AG09319 (cell line): ENCODE measurements at places on chromosomes 3 and 15.

- no peak for DNase-seq
Observed at GRCh38 chr3:154247806-154248415, 76.4 kb downstream of the DHX36 start.

DNA sequence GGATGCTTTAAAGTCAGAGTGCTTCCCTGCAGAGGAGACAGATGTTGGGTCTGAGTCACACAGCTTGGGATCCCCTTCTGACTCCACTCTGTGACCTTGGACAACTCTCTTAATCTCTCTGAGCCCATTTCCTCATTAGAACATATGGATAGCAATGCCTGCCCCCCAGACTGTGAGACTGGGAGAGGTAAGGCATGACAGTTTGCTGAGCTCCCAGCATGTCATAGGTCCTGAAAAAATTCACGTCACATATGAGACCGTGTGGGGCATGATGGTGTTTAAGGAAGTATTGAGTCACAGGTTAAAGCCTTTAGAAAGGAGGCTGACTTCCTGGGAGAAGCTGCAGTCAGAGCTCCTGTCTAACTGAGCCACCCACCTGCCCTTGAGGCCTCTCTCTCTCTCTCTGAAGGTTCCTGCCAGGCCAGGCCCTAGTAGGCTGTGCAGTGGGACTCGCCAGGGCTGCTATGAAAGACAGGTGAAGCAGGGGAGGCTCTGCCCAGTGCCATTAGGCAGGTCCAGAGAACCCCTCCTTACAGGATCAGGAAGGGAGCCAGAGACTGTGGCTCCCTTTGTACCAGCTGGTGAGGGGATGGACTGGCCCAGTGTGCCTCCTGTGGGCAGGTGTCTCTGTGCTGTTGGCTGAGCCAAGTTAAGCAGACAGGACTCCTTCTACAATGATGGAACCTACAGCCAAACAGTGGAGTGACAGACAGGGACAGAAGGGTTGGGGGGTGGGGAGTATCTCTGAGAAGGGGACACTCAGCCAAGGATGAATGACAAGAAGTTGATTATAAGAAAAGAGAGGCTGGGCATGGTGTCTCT lies 19.5 kb upstream of the DOCK3 start:
- no peak for DNase-seq

GRCh38 chr15:57273402-57273801 lies 102.9 kb upstream of the CGNL1 start:
- no peak for DNase-seq

DNA sequence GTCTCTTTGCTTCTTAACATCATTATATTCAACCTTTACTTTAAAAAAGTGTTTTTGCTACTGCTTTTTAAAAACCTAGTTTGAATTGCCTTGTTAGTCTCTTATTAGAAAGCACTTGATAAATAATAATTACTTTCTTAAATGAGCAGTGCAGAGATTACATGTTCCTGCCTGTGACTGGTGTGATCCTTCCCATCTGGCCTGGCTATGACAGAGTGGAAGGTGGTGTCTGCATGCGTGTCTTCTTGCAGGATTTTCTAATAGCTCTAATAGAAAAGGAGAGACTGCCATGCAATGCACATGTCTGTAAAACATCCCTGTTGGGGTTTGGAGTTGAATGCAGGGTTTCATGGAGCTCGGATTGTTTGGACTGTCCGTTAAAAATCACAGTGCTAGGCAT lies 425.8 kb upstream of the TPM1 start:
- DNase-seq: no peak

DNA sequence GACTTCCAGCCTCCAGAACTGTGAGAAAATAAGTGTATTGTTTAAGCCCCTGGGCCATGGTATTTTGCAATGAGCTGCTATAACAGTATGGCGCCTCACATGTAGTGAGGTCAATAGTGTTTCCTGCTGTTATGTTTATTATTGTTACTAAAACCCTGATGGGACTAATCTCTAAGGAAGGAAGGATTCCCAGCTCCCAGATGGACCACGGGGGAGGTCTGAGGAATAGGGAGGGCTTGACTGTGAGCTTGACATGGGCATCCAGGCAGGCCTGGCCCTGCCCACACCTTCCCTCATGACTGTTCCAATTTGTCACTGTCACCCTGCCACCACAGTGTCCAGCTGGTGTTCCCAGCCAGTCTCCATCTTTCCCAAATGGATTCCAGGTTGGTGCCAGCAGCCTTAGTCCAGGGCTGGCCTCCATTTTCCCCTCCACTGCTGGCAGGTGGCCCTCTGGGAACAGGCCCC lies 14.5 kb upstream of the SLC41A3 start:
- no peak for DNase-seq

DNA sequence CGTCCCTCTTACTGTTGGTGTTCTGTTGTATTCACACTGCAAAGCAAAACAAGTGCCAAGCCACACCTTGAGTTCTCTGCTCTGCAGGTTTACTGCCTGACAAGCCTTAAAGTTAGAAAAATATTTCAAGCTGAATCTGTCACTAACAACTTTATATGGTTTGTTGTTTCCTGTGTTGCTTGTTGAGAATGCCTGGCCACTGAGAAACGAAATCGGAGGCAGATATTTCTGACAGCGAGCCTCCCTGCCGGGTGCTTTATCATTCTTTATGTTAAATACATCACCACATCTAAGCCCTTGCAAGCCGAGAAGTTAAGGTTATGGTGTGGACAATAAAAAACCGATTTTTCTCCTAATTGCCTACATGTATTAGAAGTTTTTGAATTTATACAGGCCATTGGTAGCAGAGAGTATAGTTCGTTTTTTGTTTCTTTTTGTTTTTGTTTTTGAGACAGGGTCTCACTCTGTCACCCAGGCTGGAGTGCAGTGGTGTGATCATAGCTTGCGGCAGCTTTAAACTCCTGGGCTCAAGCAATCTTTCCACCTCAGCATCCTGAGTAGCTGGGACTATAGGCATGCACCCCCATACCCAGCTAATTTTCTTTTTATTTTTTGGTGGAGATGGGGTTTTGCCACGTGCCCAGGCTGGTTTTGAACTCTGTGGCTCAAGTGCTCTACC lies 188.4 kb upstream of the ICE2 start:
- no peak for DNase-seq

GRCh38 chr15:52021892-52022540 lies 3.0 kb downstream of the MAPK6 start:
- no peak for DNase-seq

DNA sequence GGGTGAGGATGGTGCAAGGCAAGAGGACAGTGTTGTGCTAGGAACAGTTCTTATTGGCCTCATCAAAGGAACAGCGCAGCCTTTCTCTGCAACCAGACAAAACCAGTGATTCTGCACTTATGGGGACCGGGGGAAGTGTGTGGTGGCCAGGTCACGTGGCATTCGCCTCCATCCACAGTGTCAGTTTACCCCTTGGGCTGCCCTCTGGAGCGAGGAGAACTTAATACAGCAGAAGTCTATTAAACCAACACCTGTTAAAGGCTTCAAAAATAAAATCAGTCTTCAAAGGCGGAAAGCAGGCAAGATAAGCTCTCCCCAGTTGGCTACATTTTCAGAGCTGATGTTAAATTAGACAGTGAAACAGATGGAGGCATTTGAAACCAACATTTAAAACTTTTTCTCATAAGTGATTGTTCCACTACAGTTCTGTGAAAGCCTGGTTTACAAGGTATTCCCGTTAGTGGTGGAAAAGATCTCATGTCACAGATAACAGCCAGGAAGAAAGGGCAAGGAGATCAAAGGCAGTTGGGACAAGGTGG lies 75.2 kb downstream of the LRIG1 start:
- DNase-seq: no peak

DNA sequence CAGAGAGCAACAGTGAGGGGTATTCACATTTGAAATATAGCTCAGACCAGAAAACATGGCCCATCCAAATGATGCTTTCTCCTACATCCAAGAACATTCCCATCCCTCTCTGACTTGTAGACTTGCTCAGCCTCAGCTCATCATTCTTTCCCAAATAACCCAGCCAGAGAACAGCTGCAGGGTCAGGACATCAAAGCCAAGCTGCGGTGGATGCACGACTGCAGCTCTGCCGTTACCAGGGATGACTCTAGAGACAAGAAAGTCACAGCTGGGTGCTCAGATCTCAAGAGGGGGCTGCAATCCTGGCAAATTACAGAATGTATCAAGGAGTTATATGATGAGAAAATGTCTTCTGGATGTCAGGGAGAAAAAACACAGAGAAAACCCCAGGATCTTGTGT lies 944.3 kb downstream of the NTRK3 start:
- no peak for DNase-seq

DNA sequence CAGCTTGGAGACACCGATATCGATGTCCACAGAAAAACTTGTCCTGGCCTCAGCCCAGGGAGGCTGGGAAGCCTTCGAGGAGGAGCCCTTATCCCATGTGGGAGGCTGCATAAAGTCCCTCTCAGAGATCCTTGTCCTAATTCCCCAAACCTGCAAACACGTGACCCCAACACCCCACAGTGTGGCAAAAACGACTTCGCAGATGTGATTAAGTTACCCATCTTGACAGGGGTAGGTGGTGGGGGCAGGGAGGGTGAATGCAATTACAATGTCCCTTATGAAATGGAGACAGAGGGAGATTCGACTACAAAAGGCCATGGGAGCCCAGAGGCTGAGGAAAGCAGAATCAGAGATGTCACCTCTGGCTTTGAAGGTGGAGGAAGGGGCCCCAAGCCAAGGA lies 2.3 kb upstream of the TLR9 start:
- DNase-seq: no peak

- no peak for DNase-seq
Observed at GRCh38 chr3:45807133-45807532, 10.8 kb upstream of the SLC6A20 start.

DNA sequence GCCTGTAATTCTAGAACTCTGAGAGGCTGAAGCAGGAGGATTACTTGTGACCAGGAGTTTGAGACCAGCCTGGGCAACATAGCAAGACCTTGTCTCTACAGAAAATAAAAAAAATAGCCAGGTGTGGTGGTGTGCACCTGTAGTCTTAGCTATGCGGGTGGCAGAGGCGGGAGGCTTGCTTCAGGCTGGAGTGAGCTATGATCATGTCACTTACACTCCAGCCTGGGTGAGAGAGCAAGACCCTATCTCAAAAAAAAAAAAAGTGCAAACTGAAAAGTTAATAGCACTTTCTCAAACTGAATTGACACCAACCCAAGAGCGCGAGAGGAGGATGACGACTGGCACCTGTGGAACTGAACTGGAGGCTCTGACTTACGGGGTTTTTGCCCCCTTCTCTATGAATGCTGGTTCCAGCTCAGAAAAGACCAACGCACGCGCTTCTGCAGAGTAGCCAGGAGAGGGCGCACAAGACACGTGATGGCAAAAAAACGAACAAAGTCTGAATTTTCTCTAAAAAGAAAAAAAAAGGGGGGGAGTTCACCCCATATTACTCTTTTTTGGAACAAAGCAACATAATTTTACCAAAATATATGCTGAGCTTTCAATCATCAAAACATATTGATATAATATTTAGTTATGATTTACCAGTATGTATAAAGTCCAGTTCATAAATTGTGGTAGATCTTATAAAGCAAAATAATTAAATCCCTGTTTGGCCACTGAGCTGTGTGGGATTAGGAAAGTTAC lies 23.7 kb downstream of the CFAP92 start:
- no peak for DNase-seq

DNA sequence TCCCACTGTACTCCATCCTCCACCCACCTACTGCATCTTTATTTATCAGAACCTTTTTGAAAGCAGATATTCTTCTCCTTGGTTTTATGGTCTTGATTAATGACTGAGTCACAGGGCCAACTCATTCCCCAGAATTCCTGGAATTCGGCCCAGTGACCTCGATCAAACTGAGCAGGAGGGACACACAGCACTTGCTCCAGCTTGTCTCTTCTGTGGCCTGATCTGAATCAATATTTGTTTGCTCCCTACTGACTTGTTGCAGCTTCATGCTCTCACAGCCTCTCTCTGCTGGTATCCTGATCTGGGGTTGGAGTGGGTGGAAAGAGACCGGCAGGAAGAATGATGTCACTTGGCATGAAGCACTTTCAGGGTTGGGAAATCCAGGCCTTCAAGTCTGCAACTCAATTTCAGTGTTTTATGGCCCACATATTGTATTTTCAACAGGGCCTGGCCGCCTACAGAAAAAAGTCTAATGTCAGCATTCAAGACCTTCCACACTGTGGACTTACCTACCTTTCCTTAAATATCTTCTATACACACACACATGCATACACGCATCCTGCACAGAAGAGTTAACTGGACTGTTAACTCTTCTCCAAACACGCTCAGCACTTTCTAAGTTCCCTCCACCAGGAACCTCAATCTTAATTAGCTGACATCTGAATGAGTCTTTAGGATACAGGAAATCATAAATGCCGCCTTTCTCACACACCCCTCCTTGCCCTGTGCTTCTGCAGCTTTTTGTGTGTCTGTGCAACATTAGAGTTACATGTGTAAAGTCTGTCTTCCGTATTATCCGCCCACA lies 4.6 kb downstream of the ANXA2 start:
- peak; percentile 96 for DNase-seq

- DNase-seq: no peak
Observed at GRCh38 chr15:42619656-42620371, 44.4 kb downstream of the STARD9 start.

DNA sequence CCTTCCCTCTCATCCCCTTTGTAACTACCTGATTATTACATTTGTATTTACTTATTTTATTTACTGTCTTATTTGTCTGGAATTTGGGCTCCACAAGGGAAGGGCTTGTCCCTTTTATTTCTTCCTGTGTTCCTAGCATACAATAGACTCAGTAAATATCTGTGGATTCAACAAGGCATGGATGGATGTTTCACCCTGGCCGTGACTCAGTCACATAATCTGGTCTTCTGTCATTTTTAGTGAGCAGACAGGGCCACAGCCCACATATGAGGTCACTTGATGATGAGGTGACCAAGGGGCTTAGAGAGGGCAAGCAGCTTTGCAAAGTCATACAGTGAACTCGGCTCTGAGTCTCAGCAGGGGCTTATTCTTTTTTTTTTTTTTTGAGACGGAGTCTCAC lies 7.8 kb upstream of the DAG1 start:
- DNase-seq: no peak

- no peak for DNase-seq
Observed at GRCh38 chr15:91307601-91308000, 207.5 kb downstream of the SV2B start.

- DNase-seq: no peak
Observed at GRCh38 chr3:152496286-152496685, 227.6 kb downstream of the MBNL1 start.

- no peak for DNase-seq
Observed at GRCh38 chr3:4584456-4585249, 91.5 kb downstream of the ITPR1 start.

GRCh38 chr15:85609492-85609891 lies 185.2 kb downstream of the KLHL25 start:
- DNase-seq: no peak

GRCh38 chr15:99963096-99963825 lies 230.0 kb upstream of the LYSMD4 start:
- no peak for DNase-seq

- no peak for DNase-seq
Observed at GRCh38 chr3:128556384-128556783, 63.4 kb upstream of the GATA2 start.

GRCh38 chr3:112572701-112573100 lies 10.9 kb downstream of the SLC35A5 start:
- no peak for DNase-seq

GRCh38 chr3:138774529-138775253 lies 60.0 kb downstream of the PIK3CB start:
- DNase-seq: peak; percentile 99

- DNase-seq: no peak
Observed at GRCh38 chr3:25056036-25056755, 371.9 kb upstream of the RARB start.
